ENCODE measurements at places on chromosomes 7 and 10. TPM values are rescaled to one million over a fixed set of nuclear protein-coding genes. Genes with fewer than 3 reads are reported as not detected.

Gene ASAH2B
- 3.8 TPM for total RNA-seq

- no peak for DNase-seq
These were observed 35.9 kb downstream of the TNRC18 start for GRCh38 chr7:5387711-5388245.

Gene RAPGEF5
- total RNA-seq = 0.92 TPM

Gene METTL27
- total RNA-seq = not detected

- DNase-seq = no peak
These were observed 106.2 kb downstream of the TWIST1 start for GRCh38 chr7:19011212-19011611.

- DNase-seq = no peak
These were observed 41.0 kb downstream of the PTPRN2 start for GRCh38 chr7:158546626-158547025.

GRCh38 chr10:119516381-119517234 lies 25.9 kb downstream of the RGS10 start:
- peak; percentile 83 for DNase-seq

- DNase-seq = no peak
These were observed 70.1 kb downstream of the IMMP2L start for GRCh38 chr7:111492234-111492633.

DNA sequence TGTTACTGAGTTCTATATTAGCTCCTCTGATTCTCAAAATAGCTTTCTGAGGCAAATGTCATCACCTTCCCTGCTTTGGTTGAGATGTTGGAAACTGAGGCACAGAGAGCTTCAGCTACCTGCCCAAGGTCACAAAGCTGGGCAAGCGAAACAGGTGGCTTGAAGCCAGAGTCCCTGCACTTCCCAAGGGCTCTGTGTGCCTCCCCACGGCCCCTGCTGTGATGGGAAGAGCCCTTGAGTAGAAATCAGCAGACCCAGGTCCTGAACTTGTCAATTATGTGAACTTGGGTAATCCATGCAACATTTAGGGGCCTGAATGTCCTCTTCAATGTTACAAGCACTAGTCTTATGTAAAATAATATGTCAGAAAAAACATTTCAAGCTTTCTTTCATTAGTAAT lies 327.3 kb upstream of the PODXL start:
- no peak for DNase-seq

- DNase-seq = no peak
These were observed 365.2 kb downstream of the PLXDC2 start for GRCh38 chr10:20181434-20181833.

Gene SEMA3A
- total RNA-seq = 1.7 TPM

Gene HABP2
- total RNA-seq = not detected

GRCh38 chr7:231030-231857 lies 38.9 kb downstream of the FAM20C start:
- DNase-seq = no peak

All from activated CD8-positive, alpha-beta T cell treated with anti-CD3 and anti-CD28 coated beads for 36 hours (primary cell).